ENCODE measurements at places on chromosomes 7 and 10. TPM values are rescaled to one million over a fixed set of nuclear protein-coding genes. Genes with fewer than 3 reads are reported as not detected.

- no peaks in the 10 kb centered on the region for H3K27me3 ChIP-seq
- no peak overlapping the region for H3K4me3 ChIP-seq
- peaks cover 28% of the 10 kb centered on the region for H3K4me1 ChIP-seq
- H3K27ac ChIP-seq = no peak overlapping the region
Measured at GRCh38 chr7:128796327-128796726, 4.6 kb downstream of the CCDC136 start.

DNA sequence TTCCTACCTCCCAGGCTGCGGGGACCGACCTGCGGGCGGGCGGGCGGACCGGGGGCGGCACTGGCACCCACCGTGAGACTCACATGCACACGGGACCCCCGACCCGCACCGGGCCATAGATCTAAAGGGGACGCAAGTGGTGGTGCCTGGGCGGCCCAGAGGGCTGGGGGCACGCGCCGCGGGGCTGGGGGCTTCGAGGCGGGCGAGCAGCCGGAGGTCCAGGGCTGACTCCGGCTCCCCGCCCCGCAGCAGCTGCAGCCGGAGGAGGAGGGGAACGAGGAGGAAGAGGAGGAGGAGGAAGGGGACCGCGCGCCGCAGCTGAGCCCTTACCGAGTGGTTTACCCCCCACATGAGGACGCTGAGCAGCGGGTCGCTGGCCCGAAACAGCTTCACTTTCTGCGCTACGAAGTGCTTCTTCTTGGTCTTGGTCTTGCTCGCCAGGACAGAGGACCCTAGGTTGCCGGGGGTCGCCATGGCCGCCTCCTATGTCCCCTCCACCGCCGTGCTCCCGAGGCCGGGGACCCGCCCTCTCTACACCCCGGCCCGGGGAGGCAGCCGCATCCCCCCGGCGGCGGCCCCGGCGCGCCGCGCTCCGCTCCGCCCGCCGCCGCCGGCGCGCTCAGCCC lies 412 bp downstream of the PIP4K2A start:
- H3K4me1 ChIP-seq = peaks cover 23% of the 10 kb centered on the region
- H3K27me3 ChIP-seq = no peaks in the 10 kb centered on the region
- H3K36me3 ChIP-seq = no peaks in the 10 kb centered on the region
- H3K4me3 ChIP-seq = peak overlapping the region; percentile 85

GRCh38 chr7:84837405-84837804 lies 349.5 kb downstream of the SEMA3D start:
- H3K4me1 ChIP-seq = peaks cover 5% of the 10 kb centered on the region
- peak overlapping the region; percentile 39 for H3K27ac ChIP-seq
- H3K36me3 ChIP-seq = peaks cover 2% of the 10 kb centered on the region
- DNase-seq = no peak
- no peak overlapping the region for H3K4me3 ChIP-seq

DNA sequence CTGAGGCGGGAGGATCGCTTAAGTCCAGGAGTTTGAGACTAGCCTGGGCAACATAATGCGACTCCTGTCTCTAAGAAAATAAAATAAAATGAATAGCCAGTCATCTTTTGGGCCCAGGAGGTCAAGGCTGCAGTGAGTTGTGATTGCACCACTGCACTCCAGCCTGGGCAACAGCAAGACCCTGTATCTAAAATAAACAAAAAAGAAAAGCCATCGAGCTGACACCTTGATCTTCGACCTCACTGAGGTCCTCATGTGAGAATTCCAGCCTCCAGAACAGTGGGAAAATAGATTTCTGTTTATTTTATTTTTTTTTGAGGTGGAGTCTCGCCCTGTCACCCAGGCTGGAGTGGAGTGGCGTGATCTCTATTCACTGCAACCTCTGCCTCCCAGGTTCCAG lies 301.5 kb upstream of the GALNT17 start:
- peaks cover 8% of the 10 kb centered on the region for H3K27me3 ChIP-seq
- no peak overlapping the region for H3K27ac ChIP-seq
- no peaks in the 10 kb centered on the region for H3K4me1 ChIP-seq
- no peak for DNase-seq
- no peak overlapping the region for H3K4me3 ChIP-seq
- no peaks in the 10 kb centered on the region for H3K36me3 ChIP-seq

The CDNF gene
- total RNA-seq = 0.85 TPM

The ADO gene
- 20.6 TPM for total RNA-seq

- no peak for DNase-seq
- H3K27ac ChIP-seq = peak overlapping the region; percentile 66
- no peaks in the 10 kb centered on the region for H3K27me3 ChIP-seq
- peaks cover 30% of the 10 kb centered on the region for H3K4me1 ChIP-seq
- H3K4me3 ChIP-seq = no peak overlapping the region
Measured at GRCh38 chr10:89351412-89351779, 23.6 kb downstream of the IFIT3 start.

The COL1A2 gene
- 5.5 TPM for total RNA-seq

GRCh38 chr7:37481722-37482288 lies 33.1 kb upstream of the ELMO1 start:
- H3K4me3 ChIP-seq = no peak overlapping the region
- DNase-seq = no peak
- no peaks in the 10 kb centered on the region for H3K27me3 ChIP-seq
- H3K27ac ChIP-seq = no peak overlapping the region
- H3K4me1 ChIP-seq = no peaks in the 10 kb centered on the region
- no peaks in the 10 kb centered on the region for H3K36me3 ChIP-seq

- H3K4me1 ChIP-seq = no peaks in the 10 kb centered on the region
- H3K36me3 ChIP-seq = peaks cover 12% of the 10 kb centered on the region
- peak overlapping the region; percentile 71 for H3K4me3 ChIP-seq
- H3K27ac ChIP-seq = peak overlapping the region; percentile 95
Measured at GRCh38 chr10:35089611-35090161, 455 bp downstream of the CUL2 start.

DNA sequence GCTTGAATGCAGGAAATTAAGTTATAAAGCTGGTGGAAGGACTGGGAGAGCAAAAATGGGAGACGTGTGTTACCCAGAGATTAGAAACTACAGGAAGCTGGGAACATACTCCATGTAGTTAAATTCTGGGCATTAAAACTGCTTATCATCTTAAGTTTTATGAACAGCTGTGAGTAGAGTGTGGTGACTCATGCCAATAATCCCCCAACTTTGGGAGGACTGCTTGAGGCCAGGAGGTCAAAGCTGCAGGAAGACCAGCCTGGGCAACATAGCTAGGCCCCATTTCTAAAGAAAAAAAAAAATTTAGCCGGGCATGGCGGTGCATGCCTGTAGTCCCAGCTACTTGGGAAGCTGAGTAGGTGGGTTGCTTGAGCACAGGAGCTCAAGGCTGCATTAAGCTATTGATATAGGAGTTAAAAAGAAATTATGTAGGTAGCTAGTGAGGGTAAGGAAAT lies 56.2 kb upstream of the SEPHS1 start:
- peak overlapping the region; percentile 79 for H3K27ac ChIP-seq

GRCh38 chr10:44253769-44254462 lies 131.0 kb downstream of the CXCL12 start:
- no peak overlapping the region for H3K4me3 ChIP-seq
- H3K27me3 ChIP-seq = no peaks in the 10 kb centered on the region
- no peak overlapping the region for H3K27ac ChIP-seq
- H3K36me3 ChIP-seq = no peaks in the 10 kb centered on the region

GRCh38 chr10:52256832-52257691 lies 57.0 kb upstream of the DKK1 start:
- no peaks in the 10 kb centered on the region for H3K36me3 ChIP-seq
- DNase-seq = no peak
- no peak overlapping the region for H3K27ac ChIP-seq
- no peak overlapping the region for H3K4me3 ChIP-seq
- no peaks in the 10 kb centered on the region for H3K27me3 ChIP-seq

DNA sequence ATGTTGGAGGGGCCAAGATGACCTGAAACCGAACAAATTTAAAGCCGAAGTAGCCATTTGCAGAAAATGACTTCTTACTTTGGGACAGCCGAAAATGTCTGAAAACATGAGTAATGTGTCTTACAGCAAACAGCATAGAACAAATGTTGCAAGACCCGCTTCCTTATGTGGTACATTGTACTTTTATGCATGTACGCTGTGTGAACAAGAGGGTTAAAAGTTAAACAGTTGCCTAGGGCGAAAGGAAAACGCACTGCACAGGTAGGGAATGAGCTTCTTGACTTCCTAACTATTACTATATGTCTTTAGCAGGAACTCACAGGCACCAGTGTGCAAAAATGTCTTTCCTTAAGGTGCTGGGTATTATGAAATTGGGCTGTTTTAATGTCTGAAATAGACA lies 303.5 kb upstream of the MGMT start:
- H3K27me3 ChIP-seq = no peaks in the 10 kb centered on the region
- no peak for DNase-seq
- H3K27ac ChIP-seq = no peak overlapping the region
- no peaks in the 10 kb centered on the region for H3K4me1 ChIP-seq
- no peak overlapping the region for H3K4me3 ChIP-seq

The GBX1 gene
- total RNA-seq = not detected

Data from K562 (cell line).